Stimulated activated CD8-positive, alpha-beta memory T cell treated with anti-CD3 and anti-CD28 coated beads, Interleukin-4, amount 100 ng/mL, for 24 hours (primary cell): ENCODE measurements at places on chromosomes 3 and 15.

GRCh38 chr3:41940393-41940792 is 21.5 kb downstream of the ULK4 start:
- DNase-seq: no peak

DNA sequence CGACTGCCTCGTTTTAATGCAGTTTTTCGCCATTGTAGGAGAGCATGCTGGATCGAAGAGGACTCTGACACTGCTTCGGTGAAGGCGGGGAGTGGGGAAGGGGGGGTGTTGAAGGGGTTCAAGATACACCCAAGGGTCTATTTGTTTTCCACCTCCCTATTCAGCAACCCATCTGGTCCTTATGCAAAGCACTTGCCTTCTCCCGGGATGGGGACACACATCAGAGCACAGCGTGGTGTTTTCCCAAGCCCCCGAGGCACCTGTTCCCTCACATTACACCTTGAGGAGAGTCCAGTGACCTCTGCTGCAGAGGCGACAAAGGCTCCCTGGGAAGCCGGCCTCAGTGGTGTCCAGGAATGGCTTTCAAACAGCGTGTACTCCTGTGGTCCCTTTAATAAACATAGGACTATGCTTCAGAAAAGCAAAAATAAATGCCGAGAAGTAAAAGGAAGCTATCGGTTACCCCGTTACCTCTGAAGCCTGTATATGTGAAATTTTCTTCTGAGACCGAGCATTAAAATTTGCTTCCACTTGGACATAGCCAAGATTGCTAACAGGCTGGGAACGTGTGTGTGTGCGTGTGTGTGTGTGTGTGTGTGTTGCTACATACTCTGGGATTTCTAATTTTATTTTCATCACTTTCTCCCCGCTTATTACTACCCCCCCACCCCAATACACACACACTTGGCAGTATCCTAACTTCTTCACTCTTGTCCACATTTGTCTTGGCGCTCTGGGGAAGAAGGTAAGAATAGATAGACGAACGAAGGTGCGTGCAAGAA is 53.2 kb downstream of the CCDC54 start:
- no peak for DNase-seq

DNA sequence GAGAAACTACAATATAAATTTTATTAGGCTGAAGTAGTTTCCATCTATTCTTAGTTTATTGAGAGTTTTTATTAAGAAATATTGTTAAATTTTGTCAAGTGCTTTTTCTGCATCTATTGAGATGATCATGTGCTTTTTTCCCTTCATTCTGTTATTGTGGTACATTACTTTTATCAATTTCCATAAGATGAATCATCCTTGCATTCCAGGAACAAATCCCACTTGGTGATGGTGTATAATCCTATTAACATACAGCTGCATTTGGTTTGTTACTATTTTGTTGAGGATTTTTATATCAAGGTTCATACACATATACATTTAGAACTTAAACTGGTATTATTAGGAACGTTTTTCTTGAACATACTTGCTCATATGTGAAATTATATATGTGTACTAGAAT is 199.8 kb downstream of the TBC1D5 start:
- no peak for DNase-seq

DNA sequence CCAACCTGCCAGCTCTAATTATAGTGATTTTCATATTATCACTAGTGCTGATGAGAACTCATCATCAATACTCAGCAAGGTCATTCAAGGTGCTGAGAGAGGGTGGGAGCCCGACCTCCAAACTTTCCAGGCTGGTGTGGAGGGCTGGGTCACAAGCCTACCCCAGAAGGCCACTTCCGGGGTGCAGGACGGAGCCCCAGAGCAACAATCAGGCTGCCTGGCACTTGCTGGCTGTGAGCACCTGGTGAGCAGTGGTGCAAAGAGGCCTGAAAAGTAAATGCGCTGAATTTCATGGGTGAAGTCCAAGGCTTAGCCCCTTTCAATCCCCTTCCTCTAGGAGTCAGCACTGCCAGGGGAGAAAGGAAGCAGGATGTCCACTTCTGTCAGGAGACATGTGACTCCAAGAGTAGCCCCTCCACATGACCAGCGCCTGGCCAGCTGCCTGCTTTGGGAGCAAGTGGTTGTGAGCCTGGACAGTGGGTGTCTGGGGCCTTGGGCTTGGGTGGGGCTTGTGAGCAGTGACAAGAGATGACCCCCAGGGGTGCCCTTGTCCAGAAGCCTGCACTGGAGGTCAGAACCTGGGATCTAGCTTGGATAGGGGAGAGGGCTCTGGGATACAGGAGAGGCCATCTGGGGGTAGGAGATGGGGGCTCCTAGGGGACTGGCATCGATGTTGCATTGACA is 165.0 kb upstream of the TLE3 start:
- no peak for DNase-seq

DNA sequence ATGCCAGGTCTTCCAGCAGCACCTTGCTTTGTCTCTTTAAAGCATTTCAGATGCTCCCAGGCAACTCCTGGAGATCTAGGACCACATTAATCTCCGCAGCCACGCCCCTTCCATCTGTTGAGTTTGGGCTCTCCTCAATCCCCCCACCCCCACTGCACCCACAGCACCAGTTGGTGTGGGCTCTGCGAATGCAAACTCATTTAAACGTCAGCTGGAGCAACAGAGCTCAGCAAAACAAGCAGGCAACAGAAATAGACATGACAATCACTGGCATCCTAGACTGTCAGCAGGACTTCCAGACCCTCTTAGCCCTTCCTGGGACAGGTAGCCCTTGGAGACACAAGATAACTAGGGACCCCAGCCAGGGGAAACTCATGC is 106.9 kb downstream of the LSM3 start:
- DNase-seq: no peak

- no peak for DNase-seq
These were observed 21.0 kb downstream of the PTH1R start for GRCh38 chr3:46898321-46899150.

- DNase-seq: no peak
These were observed 110.3 kb upstream of the ALDH1A3 start for GRCh38 chr15:100769043-100769974.

GRCh38 chr15:86653344-86654197 is 573.9 kb downstream of the AGBL1 start:
- no peak for DNase-seq

DNA sequence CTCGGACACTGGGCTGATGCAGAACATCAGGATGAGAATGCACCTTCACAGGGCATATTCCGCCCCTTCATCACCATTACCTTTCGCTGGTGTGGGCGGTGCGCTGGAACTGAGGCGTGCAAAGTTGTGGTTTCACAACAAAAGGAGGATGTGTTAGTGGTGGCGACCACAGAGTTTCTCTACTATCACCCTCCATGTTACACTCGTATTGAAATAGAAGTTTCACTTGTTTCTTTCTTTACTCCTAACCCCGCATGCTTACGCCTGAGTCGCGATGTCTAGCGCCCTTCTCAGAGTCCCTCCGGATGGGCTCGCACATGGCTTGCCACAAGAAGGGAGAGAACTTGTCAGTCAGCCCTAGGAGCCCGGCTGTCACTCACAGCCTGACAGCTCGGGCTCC is 148.7 kb downstream of the GABRB3 start:
- DNase-seq: no peak

DNA sequence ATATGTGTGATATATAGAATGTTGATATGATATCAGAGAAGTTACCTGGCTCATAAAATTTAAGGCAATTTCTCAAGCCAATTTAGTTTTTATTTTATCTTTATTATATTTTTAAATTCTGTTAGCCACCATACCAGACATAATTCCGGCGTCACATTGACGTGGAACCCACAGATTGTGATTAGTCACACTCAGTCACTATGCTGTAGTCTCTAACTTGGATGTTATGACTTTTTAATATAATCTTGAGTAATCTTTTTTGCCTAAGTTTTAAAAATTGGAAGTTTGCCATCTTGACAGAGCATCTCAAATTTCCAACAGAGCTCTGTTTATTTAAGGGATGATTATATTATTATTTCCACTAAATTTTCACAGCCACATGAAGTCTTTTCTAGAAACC is 9.7 kb upstream of the DCLK3 start:
- DNase-seq: no peak

DNA sequence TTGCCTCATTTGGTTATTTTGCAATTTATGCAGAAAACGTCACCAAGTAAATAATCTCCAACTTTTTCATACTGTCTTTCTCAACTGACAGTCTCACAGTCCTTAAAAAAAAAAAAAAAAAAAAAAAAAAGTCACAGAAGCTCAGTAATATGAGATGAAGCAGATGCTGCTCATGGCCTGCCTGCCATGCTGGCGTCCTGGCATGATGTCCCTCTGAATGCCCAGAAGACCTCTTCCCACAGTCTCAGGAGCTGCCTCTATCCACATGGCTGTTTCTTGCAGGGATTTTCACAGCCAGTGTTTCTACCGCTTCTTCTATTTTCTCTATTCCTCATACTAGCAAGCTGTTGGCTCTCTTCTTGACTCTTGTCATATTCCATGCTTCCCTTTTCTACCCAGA is 87.7 kb downstream of the TGFBR2 start:
- DNase-seq: no peak

DNA sequence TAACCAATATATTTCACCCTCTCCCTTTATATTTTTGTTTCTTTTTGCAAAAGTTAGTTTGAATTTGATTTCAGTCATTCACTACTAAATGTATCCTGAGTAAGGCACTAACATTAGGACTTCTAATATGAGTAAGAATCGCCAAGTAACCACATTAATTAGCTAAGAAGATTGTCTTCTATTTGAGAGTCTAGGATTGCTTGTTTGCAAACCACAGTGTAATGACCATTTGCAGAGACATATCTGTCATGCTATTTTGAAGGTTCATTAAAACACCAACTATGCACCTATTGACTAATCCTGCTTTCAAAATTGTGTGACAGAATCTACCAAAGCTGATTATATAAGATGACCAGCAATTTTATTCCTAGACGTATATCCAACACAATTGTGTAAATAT is 5.3 kb upstream of the EID1 start:
- DNase-seq: no peak

DNA sequence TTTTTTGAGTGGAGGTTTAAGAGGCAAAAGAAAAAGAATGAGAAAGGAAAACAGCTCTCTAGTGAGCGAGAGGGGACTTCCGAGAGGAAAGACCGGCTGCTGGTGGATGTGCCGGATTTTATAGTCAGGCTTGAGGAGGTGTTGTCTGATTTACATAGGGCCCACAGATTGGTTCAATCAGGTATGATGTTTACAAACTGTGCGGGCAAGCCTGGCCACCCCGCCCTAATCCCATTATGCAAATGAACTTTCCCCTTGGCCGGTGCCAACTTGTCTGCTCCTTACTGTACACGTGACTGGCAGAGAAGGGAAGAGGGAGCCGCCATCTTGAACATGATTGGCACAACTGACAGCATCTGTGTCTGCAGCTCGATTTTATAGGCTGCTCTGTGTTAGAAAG is 44.7 kb downstream of the FAM43A start:
- DNase-seq: no peak

- no peak for DNase-seq
These were observed 452.2 kb upstream of the TPRG1 start for GRCh38 chr3:188719545-188719944.

GRCh38 chr3:156230278-156230900 is 110.0 kb downstream of the KCNAB1 start:
- no peak for DNase-seq

- no peak for DNase-seq
These were observed 11.8 kb upstream of the LIPC start for GRCh38 chr15:58419803-58420524.

GRCh38 chr3:152445212-152445611 is 176.5 kb downstream of the MBNL1 start:
- no peak for DNase-seq

GRCh38 chr3:150035910-150036612 is 65.4 kb upstream of the PFN2 start:
- DNase-seq: no peak

GRCh38 chr15:69863446-69863845 is 234.3 kb downstream of the TLE3 start:
- no peak for DNase-seq

- no peak for DNase-seq
These were observed 38.8 kb downstream of the SMAD6 start for GRCh38 chr15:66740802-66741201.

- no peak for DNase-seq
These were observed 29.7 kb downstream of the ATP6V1A start for GRCh38 chr3:113776564-113776963.

DNA sequence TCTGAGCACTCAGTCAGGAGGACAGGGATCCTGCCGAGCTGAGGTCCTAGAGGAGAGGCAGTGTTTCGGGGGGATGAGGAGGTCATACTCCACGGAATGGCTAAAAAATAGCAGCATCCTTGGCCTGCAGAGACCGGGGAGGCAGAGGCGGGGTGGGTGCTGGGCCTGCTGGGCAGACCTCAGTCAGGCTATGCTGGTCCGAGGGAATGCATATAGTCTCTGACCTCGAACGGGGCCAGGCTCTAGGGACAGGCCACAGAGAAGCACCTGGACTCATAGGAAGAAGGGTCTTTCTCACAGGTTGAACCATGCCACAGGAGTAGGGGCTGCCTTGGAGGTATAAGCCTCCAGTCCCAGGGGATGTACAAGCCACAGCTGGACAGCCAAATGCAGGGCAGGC is 14.0 kb upstream of the SKIC8 start:
- DNase-seq: no peak

- DNase-seq: no peak
These were observed 89.3 kb upstream of the CCDC80 start for GRCh38 chr3:112730210-112730609.

- no peak for DNase-seq
These were observed 23.9 kb downstream of the EHD4 start for GRCh38 chr15:41948490-41948889.

- DNase-seq: no peak
These were observed 209.4 kb downstream of the CADPS start for GRCh38 chr3:62665627-62666437.

GRCh38 chr3:50604628-50605588 is 6.7 kb downstream of the CISH start:
- DNase-seq: no peak

DNA sequence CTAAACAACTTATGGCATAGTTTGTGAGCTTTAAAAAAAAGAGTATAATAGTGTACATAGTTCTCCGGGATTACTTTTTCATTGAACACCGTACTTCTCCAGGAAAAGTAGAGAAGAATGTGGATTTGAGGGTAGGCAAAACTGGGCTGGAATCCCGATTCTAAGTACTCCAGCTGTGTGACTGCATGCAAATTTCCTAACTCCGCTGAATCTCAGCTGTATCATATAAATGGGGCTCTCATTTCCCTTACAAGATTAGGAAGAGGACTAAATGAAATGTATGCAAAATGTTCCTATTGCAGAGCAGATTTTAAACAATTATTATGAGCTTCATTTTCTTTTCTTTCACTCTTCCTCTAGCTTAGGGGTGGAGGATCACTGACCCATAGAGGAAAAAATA is 70.3 kb upstream of the HERC1 start:
- no peak for DNase-seq
